ENCODE measurements at places on chromosomes 7 and 10.

DNA sequence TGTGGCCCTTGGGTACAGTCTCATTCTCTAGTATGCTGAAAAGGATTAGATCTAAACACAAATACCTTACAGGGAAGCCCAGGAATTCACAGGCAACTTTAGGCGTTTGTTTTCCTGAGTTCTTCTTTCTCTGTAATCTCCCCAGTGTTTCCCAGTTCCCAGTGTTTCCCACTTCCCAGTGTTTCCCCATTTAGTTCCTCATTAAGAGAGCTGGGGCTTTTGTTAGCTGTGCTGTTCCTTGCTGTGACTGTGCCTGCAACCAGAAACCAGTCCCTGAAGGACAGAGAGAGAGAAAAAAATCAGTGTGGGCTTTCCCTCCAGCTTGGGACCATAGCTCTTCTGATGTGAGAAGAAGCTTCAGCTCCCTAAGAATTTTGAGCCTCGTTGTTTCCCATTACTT, 802.9 kb upstream of the COBL start:
- no peak for DNase-seq

DNA sequence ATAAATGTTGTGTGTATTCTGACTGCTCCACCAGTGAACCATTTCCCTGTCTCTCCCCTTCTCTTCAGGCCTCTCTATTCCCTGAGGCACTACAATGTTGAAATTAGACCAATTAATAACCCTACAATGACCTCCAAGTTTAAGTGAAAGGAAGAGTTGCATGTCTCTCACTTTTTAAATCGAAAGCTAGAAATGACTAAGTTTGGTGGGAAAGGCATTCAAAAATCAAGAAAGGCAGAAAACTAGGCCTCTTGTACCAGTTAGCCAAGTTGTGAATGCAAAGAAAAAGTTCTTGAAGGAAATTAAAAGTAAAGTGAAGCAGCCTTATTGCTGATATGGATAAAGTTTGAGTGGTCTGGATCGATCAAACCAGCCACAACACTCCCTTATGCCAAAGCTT, 198.3 kb upstream of the YAE1 start:
- no peak for DNase-seq

- DNase-seq = no peak
Measured at GRCh38 chr7:114173170-114173890, 241.3 kb upstream of the FOXP2 start.

- no peak for DNase-seq
Measured at GRCh38 chr7:113873554-113874151, 45.2 kb downstream of the PPP1R3A start.

DNA sequence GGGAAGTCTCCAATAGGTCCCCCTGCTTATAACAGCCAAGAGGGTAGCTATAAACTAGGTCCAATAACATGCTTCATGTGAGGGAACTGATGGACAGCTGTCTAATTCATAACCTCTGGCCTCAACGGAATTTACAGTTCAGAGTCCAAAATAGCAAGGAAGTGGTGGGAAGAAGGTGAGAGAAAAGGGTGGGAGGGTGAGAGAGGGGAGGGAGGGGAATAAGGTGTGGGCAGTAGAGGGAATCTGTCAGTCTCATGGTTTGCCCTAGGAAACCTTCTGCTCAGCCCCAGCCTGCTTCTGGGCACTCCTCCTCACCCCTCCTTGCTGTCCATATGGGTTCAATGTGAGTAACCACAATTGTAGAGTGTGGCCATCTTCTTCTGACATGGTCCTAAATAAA, 133.4 kb upstream of the ADO start:
- no peak for DNase-seq

DNA sequence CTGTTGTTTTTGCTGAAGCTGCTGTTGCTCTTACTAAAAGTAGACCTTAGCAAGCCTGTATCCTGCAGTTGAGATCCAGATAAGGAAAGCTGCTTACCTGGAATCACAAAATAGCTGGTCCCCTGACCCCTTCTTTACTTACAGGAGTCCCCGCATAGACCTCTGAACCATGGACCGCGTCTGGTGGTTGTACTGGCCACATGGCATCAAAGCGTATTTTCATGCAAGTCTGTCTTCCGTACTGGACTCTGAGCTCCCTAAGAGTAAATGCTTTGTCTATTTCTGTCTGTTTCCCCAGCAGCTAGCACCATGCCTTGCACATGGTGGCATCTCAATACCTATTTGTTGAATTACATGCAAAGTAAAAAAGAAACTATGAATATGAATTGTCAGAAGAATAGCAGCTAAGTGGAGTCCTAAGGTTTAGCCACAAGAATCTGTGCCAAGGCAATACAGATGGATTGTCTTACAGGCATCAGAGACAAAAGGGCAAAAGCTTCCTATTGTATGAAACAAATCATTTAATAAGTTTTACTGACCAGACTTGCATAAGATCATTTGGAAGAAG, 159.2 kb downstream of the PAXIP1 start:
- DNase-seq = no peak

- no peak for DNase-seq
Measured at GRCh38 chr10:21449288-21449966, 76.1 kb downstream of the SKIDA1 start.

GRCh38 chr10:11598712-11599397, 12.6 kb downstream of the USP6NL start:
- no peak for DNase-seq

- no peak for DNase-seq
Measured at GRCh38 chr10:22690158-22690557, 24.2 kb downstream of the PIP4K2A start.

DNA sequence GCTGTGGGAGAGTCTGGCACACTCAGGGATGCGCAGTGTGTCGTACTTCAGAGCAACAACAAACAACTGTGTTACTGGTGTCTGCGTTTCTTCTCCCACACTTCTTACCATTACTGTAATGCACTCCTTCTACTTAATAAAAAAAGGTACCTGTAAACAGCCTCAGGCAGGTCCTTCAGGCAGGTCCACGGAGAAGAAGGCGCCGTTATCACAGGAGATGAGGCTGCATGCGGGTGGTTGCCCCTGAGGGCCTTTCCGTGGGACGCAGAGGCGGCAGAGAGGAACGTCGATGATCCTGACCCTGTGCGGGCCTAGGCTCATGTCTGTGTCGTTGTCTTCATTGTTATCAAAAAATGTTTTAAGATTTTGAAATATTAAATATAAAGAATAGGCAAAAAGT, 29.4 kb downstream of the NKX6-2 start:
- DNase-seq = no peak

DNA sequence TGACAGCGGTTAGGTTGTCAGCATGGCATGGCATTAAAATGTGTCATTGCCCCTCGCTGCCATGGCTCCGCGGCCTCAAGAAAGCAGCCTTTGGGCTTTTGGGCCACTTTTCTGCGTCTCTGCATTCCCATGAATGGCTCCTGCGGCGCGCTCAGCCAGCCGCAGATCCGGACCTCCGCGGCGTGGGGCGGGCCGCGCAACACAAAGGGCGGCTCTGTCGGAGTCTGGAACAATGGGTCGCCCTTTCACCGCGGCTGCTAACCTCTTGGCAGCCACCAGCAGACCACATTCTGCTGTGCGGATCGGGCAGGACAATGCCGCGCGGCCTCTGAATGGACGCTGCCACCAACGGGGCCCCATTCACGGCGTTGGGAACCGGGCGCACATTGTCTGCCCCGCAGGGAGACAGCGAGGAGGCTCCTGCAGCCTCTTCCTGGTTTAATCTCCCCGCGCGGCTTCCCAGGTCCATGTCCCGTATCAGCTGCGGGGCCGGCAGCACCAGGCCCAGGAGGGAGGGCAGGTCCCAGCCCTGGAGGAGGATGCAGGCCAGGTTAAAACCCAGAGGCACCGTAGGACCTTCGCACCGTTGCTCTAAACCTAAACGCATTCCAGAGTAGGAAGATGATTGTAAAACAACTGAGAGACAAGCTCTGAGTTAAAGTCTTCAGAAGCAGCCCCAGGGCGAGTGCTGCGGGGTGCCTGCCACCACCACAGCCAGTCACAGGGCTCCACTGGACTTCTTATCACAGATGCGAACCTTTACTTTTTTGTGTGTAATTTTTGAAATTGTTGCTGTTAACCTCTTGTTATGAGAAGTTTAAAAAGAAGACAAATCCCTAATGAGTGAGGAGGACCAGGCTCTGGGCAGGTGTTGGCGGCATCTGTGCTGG, 71.6 kb downstream of the NKX6-2 start:
- DNase-seq = peak; percentile 72

DNA sequence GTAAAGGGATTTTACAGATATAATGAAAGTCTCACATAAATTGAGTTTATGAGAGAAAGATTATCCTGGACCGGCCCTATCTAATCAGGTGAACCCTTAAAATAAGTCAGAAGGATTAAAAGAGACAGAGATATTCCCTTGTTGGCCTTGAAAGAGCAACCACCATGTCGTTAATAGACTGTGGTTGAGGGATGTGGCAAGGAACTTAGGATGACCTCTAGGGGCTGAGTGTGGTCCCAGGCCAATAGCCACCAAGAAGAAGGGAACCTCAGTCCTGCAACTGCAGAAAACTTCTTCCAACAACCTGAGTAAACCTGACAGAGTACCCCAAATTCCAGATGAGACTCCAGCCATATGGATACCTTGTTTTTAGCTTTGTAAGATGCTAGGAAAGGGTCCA, 121.5 kb downstream of the POLR1F start:
- DNase-seq = no peak

DNA sequence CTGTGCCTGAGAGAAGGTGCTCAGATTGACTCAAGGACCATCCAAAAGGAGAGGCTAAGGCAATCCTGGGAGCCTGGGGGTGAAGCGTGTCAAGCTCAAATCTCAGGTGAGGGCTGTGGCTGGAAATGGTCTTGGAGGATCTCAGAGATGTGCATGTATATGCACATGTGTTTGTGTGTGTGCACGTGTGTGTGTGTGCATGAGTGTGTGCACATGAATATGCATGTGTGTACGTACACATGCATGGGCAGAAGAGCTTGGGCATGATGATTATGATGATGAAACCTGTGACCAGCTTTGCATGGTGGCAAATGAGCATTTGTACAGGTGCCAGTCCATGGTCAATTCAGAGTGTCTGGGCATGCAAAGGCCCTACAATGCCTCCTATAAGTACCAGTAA, 326.6 kb downstream of the CXCL12 start:
- no peak for DNase-seq

DNA sequence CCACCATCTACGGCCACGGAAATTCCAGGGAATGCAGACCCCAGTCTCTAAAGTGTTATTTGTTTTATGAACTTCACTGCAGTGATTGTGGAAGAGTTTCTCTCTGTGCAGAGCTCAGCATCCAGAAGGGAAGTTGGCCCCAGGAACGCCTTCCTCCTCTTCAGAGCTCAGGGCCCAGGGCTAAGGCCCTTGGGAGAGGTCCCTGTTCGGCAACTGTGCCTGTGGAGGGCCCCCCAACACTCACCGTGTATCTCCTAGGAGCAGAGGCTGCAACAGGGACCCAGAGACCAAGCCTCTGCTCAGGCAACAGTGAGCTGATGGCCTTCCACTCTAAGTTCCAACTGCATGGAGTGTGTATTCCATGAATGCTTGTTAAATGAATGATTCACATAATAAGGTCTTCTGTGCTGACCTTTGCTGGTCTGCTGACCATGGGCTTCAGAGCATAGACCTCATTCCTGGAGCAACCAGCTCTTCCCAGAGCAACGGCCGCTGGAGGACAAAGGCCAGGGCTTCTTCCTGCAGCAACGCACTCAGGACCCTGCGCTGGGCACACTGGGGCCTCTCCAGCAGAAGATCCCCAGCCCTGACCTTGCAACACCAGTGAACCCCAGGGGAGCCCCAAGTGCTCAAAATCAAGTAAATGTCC, 7.7 kb downstream of the DIP2C start:
- no peak for DNase-seq

- no peak for DNase-seq
Measured at GRCh38 chr10:103181244-103181643, 11.8 kb downstream of the NT5C2 start.

- no peak for DNase-seq
Measured at GRCh38 chr10:15760681-15761080, 41.0 kb upstream of the ITGA8 start.

- no peak for DNase-seq
Measured at GRCh38 chr10:45198486-45199204, 116.8 kb downstream of the OR13A1 start.

DNA sequence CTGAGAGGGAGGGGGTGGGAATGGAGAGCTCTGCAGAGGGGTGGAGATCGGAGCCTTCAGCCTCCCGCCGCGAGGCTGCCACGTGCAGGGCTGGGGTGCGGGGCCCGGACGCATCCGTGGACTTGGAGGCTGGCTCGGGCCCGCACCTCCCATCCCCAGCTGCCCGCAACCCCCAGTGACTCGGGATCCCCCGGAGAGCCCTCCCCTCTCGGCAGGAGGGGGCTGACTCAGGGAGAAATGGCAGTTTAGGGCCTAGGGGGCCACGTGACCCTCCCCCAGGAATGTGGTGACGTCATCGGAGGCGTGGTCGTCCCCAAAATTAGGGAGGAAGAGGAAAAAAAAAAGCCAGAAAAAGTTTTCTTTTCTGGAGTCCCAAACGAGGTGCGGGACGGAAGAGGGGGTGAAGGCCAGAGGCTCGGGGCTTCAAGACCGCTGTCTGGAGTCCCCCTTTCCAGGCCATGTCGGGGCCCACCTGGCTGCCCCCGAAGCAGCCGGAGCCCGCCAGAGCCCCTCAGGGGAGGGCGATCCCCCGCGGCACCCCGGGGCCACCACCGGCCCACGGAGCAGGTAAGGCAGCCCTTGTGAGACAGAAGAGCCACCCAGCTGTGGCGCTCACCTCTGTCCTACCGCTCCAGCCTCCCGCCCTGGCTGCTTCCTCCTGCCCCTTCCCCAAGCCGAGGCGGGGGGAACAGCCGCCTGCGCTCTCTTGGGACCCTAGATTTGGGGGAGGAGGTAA, at the start of gene TRIP6:
Gene TRIP6, plus strand, starts transcription at position 348 of the 736 bp plus-strand sequence. Its CDS starts 111 bp downstream, at position 459.
- peak; percentile 61 for DNase-seq

GRCh38 chr10:78506614-78507013, 473.0 kb downstream of the RPS24 start:
- DNase-seq = no peak

DNA sequence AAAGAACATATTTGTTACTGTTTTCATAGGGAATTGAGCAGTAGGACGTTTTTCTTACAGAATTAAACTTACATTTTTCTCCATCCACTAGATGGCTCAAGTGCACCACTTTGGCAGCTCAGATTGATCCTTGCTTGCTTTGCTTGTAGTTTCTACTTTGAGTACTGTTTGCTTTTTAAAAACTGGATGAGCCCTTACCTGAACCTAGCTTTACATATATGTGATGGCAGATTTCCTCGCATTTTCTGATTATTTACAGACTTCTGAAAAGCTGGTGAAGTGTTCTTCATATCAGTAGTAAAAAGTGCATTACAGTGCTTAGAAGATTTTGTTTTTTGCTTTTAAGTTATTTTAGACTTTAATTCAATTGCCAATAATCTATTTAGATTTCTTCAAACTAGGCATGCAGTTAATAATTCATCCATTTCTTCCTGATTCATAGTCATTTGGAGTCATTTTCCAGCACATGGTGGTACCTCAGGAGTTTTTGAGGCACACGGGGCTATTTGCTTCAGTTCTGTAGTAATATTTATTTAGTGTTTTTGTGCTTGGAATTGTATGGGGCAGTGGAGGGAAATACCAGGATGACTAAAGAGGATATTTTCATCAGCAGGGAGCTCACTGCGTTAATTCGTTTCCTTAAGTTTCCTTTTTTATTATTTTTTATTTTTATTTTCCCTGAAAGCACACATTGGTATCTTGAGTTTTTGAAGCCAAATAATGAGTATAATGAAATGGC, 57.3 kb downstream of the MAPK8 start:
- peak; percentile 5 for DNase-seq

- no peak for DNase-seq
Measured at GRCh38 chr7:35285799-35286198, 31.9 kb upstream of the TBX20 start.

- DNase-seq = no peak
Measured at GRCh38 chr10:22544325-22545068, 169.9 kb downstream of the PIP4K2A start.

- DNase-seq = no peak
Measured at GRCh38 chr10:97034958-97035769, 150.6 kb downstream of the SLIT1 start.

- DNase-seq = no peak
Measured at GRCh38 chr7:105352018-105352612, 36.6 kb downstream of the SRPK2 start.
